ENCODE measurements at places on chromosomes 3 and 15.
A peak's percentile ranks its signal among the peaks of the same experiment; 100 is the strongest.

DNA sequence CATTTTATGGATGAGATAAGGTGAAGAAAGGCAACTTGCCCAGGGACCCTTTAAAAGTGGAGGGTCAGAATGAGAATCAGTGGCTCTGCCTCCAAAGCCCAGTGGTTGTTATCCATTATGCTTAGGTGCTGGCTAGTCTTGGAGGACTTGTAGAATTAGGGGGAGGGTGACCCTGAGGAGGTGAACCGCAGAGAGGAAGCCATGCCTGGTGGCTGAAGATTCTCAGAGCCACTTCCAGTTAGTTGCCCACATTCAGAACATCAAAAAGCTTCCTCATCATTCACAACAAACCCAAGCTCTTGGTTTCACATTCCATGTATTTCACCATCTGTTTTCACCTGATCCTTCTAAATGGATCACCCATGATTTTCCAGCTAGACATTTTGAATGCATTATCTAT lies 11.2 kb downstream of the EBLN2 start:
- no peak for DNase-seq

GRCh38 chr3:36893137-36893557 lies 51.7 kb downstream of the TRANK1 start:
- DNase-seq = no peak

DNA sequence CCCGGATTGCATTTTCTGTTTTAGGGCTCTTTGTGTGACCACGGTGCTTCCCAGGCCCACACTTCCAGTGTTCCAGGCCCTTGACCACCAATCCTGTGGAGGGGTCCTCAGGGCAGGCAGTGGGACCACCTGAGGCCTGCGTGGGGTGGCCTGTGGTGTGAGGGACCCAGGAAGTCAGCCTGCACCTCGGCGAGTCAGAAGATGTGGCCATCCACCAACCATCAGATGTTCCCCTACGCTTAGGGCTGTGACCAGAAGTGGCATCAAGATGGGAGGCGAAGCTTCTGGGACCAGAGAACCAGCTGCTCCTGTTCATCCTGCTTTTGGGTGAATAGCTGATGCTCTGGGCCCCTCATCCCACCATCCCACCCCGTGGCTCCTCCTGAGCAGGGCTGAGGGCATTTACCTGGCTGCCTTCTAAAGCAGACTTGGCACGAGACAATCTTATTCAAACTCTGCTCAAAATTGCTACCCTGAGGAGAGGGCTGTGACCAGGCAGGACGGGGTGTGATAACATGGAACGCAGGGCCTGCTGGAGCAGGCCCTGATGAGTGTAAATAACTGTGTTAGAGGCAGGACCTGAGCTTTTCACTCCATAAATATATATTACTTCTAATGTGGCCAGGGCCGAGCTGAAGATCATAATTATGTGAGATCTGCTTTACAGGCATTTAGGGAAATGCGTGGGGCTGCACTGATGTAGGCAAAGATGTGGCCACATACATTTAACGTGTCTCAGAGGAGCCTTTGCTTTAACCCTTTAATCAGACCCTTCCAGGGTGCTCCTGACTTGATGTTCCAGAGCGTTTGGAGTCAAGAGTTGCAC lies 28.8 kb downstream of the SMAD3 start:
- no peak for DNase-seq

- DNase-seq = peak; percentile 40
Observed at GRCh38 chr3:124859025-124859424, 28.1 kb downstream of the ITGB5 start.

- no peak for DNase-seq
Observed at GRCh38 chr3:137191133-137191923, 233.5 kb downstream of the IL20RB start.

DNA sequence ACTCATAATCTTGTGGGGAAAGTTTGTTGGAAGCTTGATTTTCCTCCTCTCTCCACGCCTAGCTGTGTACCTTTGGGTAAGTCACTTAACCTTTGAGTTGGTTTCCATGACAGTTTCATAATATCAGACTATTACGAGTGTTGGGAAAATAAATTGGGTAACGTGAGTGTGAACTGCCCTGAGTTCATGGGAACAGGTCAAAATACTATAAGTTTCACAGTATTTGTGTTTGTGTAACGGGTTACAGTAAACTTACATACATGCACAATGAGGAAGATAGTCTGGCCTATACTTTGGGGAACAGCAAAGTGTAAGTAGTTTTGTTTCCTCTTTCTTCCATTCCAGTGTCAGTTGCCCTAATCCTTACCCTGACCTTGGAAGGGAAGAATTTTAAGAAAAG lies 509.9 kb downstream of the MECOM start:
- no peak for DNase-seq

DNA sequence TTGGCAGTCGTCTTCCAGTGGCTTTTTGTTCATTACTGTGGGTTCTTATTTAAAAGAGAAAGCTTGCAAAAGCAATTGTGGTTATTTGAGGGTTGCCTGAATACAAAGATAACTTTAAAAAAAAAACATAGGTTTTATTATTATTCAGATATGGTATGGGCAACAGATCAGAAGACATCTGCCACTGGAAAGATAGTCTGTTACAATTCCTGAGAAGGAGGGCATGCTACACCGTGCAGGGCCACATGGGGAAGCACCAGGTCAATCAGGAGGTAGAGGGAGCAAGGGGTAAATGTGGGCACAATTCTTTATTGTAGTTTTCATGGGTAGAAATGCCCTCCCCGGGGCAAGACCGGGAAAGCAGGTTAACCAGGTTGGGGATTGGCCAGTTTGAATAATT lies 46.5 kb downstream of the BBS4 start:
- no peak for DNase-seq

- DNase-seq = no peak
Observed at GRCh38 chr15:85716261-85716660, 78.5 kb downstream of the KLHL25 start.

GRCh38 chr3:172099495-172099808 lies 60.1 kb downstream of the FNDC3B start:
- no peak for DNase-seq

DNA sequence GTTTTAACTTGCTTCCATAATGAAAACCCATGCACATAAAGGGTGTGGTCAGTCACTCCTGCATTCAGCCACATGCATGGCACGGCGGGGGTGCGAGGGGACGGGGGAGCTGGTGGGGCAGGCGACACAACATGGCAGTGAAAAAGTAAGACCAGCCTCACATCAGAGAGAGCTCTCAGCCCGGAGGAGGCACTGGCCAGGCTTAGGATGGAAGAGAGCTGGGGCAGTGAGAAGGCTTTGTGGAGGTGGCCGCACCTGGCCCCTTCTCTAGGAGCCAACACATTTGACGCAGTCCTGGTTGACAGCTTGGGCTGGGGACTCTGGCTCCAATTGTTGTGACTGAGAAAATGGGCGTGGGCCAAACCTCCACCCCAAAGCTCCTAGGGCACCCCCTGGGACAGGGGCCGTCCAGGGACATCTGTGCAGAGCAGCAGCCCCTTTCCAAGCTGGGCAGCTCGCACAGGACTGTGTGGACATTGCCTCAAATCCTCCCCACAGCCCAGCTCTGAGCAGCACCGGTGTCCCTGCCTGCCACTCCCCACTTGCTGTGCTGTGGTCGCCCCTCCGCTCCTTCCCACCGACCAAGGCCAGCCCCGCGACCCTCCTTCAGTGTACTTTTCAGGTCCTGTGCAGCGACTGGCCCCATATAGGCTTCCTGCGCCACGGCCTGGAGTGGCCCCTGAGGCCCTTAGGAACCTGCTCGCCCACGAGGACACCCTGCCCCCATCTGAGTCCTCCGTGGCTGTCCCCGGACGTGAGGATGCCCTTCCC lies 126.0 kb upstream of the IQSEC1 start:
- DNase-seq = no peak

- DNase-seq = no peak
Observed at GRCh38 chr3:107994956-107995715, 95.7 kb downstream of the CD47 start.

- no peak for DNase-seq
Observed at GRCh38 chr15:37130356-37130755, 30.0 kb upstream of the MEIS2 start.

DNA sequence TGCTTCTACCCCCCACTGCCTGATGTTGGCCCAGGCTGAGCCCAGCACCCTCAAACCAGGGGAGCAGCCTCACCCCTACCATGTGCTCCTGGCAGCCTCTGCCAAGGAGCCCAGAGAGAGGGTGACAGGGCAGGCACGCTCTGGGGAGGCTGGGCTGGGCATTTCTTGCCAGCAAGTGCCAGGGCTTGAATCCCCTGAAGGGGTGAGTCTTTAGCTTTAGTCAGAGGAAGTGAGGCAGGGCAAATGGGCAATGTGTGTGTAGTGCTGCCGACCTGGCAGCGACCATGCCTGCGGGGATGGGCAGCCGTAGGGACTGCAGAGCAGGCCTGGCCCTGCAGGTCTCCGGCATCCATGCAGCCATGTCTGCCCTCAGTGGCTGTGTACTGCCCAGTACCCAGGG lies 18.1 kb downstream of the DUSP7 start:
- no peak for DNase-seq

DNA sequence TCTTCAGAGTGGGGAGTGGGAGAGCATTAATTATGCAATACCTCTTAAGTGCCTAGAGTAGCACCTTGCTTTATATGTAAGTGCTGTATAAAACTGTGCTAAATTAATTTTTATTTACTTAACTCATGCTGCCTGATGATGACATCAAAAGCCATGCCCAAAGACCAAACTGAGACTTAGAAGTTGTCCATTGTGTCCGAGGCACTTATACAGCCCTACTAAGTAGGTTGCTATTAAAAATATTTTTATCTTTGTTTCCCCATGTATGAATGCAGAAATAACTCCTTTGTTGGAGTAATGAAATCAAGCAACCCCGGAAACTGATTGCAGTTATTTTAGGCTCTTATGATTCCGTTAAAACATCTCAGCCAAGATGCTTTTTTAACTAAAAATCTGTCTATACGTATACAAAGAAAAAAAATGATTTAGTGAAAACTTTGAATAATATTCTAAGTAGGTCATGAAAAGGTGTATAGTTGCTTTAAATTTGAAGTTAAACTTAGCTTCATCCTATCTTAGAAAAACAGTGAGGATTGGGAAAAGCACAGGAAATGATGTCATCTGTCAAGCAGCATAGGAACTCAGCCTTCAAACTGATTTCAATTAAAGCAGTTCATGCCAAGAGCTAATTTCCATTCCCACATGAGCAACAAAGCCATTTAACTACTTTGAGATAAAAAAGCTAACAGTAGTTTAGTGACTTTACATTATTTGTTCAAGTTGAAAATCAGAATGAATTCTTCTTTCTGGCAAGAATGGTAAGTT lies 43.0 kb downstream of the FBN1 start:
- DNase-seq = no peak

GRCh38 chr15:40702077-40702476 lies 7.1 kb downstream of the RAD51 start:
- DNase-seq = no peak

DNA sequence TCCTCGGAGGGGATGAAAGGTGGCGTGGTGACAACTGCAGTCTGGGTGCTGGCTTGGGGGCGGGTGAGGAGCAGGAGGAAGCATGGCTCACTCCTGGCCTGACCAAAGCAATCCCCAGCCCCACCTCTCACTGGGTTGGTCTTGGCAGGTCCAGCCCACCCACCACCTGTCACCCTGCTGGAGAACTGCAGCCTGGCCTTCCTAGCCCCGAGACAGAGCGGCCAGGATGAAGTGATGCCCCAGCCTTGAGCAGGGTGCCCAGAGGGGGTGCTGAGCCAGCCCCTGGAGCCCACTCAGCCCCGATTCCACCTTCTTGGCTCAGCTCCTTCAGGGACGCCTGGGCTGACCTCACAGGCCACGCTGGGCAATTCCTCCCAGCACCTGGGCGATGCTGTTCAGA lies 89.9 kb downstream of the IQSEC1 start:
- no peak for DNase-seq

DNA sequence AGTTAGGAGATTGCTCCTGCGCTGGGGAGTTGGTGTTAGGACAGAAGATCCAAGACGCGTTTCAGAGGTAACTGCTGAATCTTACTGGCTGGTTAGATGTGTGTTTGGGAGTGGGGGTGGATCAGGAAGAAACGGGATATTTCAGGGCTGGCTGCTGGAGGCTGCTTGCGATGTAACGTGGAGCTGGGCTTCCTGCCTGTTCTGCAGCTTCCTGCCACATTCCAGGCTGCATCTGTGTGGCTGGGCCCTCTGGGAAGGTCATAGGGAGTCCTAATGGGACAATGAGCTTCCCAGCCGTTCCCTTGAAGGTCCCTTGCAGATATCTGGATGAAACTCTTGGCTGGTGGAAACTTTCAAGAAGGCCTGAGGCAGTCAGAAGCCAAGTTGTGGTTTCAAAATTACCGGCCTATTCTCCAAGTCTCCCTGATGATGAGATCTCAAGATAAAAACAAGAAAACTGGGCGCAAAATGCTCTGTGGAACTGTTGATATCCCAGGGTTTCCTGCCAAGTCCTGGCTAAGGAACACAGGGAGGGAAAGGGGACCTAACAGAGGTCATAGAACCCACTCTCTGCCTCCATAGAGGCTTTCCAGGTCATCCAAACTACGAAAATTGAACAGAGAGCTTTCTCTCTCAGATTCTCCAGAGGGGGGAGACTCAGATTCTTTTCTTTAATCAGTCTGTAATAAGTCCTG lies 67.0 kb downstream of the NOX5 start:
- peak; percentile 82 for DNase-seq

DNA sequence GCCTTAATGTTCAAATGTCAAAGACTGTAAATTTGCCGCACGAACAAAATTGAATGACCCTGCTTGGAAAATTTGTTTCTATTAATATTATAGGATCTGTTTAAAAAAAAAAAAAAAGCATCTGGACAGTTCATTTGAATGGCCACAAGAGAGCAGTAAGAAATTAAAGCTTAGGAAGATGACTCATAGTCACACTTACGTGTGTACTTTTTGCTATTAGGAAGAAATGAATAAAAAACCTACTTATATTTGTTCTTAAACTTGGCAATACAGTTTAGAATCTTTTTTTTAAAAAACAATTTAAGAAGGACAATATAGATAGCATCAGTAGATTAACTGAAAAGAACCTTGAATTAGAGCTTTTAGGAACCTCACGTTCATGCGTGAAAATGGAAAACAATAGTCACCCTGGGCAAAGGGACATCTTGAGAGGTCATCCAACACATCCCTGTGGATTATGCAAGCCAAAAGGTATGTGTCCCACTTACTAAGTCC lies 621.8 kb downstream of the MECOM start:
- no peak for DNase-seq

DNA sequence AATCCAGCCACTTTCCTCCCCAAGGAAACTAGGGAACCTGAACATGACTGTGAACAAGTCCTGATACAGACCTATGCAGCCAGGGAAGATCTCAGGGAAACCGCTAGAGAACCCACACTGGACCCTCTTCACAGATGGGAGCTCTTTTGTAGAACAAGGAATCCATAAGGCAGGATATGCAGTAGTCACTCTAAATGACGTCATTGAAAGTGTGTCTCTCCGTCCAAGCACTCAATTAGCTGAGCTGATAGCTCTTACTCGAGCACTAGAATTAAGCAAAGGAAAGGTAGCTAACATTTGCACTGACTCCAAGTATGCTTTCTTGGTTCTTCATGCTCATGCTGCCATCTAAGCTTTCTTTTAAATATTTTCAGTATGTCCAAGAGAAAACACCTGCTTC lies 10.0 kb upstream of the SMCO1 start:
- DNase-seq = no peak

- DNase-seq = no peak
Observed at GRCh38 chr15:23629234-23629805, 18.3 kb downstream of the MAGEL2 start.
